ENCODE measurements at places on chromosomes 7 and 10.
A peak's percentile ranks its signal among the peaks of the same experiment; 100 is the strongest.

DNA sequence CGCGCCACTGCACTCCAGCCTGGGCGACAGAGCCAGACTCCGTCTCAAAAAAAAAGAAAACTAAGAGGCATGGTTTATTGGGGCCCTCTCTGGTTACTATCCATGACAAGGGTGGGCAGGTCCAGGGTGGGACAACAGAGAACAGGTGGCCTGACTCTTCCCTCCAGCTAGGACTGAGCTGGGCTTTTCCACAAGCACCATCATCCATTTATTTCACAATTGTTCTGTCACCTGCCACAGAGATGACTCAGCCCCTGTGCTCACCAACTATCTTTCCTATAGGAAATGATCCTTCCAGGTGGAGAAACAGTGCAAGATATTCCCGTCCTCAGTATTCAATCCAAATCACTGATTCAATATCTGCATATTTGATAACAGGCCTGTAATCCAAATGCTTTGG lies 44.9 kb upstream of the MYL10 start:
- no peak for DNase-seq

DNA sequence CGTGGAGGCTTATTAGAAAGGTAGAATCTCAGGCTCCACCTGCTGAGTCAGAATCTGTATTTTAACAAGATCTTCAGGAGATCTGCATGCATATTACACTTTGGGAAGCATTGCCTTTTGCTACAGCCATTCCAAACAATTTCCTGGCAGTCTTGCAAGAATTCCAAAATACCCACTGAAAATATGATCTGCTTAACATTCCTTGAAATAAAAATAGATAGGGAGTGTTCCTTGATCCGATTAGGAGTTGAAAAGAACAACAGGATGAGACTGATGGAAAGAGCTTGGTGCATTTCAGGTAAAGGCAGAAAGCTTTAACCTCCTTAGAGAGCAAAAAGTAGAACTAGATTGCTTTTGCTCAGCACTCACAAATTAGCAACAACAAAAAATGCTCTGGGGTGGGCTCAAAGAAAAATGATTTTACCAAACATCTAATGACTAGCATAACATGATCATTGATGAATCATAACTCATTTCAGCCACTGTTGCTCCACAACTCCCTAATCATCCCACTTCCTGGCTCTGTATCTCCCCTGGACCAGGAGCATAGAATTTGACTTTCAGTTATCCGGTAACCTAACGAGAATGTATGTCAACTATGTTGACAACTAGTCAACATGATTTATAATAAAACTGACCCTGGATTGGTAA lies 115.2 kb downstream of the RNLS start:
- no peak for DNase-seq

DNA sequence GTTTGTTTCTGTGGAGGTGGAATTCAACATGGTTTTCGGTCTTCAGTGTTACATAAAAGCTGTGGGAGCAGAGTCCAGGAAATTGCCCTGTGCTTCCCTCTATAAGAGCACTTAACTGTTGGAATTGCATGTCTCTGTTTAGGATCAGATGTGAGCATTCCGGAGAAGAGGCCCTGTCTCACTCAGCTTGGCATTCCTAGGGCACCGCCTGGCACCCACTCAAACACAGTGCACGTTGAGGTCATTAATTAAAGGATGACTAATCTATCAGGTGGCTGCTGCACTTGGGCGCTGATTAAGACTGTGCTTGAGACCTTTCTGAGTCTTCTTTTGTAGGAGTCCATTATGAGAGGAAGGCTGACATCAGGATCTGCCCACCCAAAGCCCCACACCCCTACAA lies 82.8 kb upstream of the VIPR2 start:
- peak; percentile 38 for DNase-seq

DNA sequence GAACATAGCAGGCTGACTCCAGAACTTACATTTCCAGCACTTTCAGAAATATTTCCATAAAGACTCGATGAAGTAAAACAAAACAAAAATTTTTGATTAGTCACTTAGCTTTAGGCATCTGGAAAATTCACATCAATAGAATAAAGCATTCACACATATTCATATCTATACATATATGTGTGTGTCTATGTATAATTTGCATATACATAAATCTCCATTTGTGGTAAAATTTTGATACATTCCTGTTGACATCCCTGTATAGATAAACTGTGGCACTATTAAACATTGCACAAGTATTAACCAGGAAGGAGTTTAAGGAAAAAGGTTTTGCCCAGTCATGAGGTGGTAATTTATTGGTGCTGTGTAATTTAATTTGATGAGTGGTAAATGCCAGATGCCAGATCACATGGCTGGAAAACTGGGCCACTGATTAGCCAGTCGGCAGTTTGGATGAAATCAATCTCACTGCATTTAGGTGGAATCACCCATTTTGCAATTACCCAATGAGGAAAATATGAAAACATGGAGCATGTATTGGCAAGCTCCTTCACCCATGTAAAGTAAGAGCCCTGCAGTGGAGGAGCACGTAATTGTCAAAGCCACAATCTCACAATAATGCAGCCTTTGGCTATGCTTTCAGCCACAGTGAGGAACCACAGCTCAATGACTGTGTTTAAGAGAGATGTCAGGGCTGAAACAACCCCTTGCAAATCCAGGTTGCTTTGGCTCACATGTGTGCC lies 294.6 kb downstream of the RNLS start:
- DNase-seq = peak; percentile 23

- DNase-seq = no peak
These were observed 31.8 kb downstream of the CCM2 start for GRCh38 chr7:45031829-45032228.

- no peak for DNase-seq
These were observed 561.5 kb downstream of the DNAJB6 start for GRCh38 chr7:157898261-157898660.

DNA sequence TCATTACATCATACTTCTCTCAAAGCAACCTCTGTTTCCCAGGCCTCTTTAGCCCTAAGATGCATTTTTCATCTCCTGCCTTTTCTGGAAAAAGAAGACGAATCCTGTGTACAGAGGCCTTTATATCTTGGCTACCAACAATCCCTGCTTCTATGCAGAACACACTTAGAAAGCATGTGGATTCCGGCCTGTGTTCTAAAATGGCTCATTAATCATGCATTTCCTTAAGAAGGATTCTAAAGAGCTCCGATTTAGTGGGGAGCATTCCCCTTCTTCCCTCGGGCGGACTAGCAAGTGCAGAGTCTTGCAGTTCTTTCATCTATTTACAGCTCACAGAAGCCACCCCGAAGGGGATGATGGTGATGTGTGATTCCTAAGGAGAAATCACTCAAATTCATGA lies 1212.9 kb downstream of the TYW1 start:
- DNase-seq = no peak

DNA sequence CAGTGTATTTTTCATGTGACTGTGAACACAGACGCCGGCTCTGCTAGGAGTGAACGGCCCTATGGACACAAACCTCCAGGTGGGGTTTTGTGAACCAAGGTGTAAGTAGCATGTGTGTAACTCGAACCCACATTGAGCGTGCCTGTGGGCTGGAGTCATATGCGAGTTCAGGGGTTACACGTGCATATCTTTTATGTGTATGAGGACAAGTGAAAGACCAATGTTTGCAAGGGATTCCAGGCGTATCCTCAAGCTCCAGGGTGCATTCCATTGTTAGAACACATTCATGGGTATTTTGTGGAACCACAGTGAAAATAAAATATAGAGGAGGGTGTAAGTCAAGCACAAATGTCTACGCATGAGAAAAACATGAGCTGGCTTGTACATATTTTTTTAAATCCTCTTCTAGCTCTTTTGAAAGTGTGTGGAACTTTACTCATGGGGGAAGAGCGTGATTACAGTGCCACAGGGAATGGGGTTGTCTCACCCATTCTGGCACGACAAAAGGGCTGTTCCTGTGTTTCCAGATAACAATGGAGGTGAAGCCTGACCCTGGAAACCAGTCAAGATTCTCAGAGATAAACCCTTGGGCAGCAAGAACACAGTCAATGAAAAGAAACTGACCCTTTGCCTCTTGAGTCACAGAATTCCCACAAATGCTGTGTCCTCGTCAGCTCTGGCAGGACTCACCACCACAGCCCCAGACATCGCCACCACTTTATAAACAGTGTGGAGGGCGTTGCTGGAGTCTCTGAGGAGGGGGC lies 37.0 kb upstream of the GOT1 start:
- no peak for DNase-seq

DNA sequence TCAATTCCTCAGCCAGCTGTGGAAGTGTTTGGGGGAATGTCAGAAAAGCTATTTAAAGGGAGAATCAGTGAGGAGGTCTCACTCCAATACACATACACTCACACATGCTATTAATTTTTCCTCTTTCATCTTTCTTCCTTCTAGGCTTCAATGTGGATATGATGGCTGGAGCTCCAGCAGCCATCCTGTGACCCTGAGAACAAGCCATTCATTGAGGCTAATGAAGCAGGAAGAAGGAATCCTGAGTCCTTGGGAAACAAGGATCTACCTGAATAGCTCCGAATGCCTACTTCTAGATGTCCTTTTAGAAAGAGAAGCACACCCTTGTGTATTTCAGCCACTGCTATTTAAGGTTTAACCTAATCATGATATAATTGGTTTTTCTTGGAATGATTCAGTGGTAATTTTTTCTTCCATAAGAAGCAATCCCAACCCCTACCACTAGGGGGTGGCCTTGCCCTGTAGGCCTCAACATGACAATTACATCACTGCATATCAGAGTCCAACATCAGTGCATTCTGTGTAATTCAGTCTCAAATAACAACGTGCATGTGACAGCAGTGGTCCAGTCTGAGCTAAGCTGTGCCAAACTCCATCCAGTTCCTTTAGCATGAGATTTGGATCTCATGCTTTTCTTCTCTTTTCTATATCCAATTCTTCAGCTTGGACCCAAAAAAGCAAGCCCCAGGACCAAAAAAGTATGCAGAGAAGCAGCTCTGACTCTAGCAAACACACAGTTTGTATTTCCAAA lies 85.3 kb upstream of the ANKRD1 start:
- DNase-seq = peak; percentile 12

DNA sequence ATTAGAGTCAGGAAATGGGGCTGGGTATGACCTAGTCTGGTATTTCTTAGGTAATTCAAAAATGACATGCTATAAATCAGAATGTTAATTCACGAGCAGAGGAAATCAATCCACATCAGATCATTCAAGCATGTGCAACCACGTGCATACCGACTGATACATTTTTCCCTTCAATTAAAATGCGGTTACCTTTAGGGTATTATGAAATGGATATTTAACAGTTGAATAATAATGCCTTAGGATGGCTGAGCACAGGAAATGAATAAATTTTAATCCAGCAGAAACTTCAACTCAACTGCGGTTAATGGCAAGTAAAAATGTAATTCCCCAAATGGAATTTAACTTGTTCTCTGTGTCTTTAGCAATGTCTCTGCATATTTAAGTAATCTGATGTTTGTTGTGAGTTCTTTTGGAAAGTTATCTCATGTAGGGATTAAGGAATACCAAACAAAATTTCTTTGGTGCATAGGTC lies 9.2 kb downstream of the CPA2 start:
- no peak for DNase-seq

DNA sequence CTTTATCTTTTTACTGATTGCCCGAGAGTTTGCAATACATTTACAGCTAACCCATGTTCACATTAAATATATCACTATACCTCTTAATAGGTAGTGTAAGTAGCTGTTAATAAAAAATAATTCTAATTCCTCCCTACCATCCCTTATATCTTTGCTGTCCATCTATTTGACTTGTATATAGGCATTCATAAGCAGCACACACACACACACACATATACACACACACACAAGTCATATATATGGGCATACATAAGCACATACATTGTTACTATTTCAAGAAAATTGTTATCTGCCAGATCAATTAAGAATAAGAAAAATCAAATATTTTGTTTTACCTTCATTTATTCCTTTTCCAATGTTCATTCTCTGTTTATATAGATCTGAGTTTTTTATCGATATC lies 176.4 kb downstream of the PPP1R3A start:
- DNase-seq = no peak

DNA sequence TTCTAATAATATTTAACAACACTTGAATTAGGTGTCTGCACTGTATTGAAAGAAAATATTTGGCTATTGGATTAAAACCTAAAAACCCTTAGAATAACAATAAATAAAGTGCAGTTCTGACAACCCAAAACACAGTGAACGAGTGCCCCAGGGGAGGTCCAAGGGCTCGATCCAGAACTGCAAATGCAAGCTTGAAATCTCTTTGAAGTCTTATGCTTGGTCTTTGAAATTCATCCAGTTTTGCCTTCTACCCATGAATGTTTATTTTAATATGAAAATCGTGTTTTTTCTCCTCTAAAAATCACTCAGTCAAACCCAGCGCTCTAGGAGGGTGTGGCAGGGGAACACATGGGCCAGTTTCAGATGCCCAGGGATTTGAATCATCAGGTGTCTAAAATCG lies 119.5 kb downstream of the MTPAP start:
- DNase-seq = no peak

- DNase-seq = no peak
These were observed 275.3 kb upstream of the PHYHIPL start for GRCh38 chr10:58901092-58901646.

DNA sequence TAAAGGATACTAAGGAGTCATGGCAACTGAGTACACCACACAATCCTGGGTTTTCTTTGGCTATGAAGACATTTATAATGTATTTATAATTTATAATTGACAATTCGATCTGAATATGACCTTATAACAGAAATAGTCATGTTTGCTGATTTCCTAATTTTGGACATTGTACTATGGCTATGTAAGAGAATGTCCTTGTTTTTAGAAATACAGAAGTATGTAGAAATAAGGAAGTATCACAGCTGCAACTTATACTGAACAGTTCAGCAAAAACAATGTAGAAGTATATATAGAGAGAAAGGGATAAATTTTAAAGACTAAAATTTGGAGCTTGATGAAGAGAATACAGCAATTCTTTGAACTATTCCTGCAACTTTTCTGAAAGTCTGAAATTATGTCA lies 32.6 kb downstream of the PRLHR start:
- no peak for DNase-seq

- DNase-seq = no peak
These were observed 104.0 kb upstream of the ARID5B start for GRCh38 chr10:61797304-61798153.

DNA sequence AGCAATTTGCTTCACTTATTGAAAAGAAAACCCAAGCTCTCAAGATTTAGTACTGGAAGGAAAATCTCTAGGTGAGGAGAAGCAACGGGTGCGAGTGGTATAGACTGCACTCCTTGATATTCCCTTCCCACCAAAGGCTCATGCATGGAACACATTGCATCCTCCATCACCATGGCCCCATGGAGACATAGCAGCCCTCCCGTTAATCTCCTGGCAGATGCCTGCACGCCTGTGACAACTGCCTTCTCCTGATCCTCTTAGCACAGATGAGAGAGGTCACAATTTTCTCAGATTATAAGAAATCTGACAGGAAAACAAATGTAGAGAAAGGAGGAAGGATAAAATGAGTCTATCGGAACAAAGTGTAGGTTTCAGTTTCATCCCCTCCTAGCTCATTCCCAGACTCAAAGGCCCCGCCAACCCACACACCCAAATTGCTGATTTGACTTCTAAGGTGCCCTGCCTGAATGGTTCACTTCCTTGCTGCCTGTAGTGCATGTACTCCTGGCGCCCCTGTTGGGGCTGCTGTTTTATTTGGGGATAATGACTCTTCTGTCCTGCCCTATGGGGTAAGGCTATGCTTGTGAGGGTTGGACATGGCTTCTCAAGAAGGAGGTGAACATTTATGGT lies 50.0 kb downstream of the PLXNA4 start:
- DNase-seq = no peak

GRCh38 chr7:24381894-24382505 lies 98.0 kb downstream of the NPY start:
- DNase-seq = no peak

GRCh38 chr10:22505911-22506685 lies 160.8 kb downstream of the SPAG6 start:
- peak; percentile 64 for DNase-seq

Data from MG63 (cell line).